ENCODE measurements at places on chromosomes 2 and 18. TPM values are rescaled to one million over a fixed set of nuclear protein-coding genes. Genes with fewer than 3 reads are reported as not detected.

DNA sequence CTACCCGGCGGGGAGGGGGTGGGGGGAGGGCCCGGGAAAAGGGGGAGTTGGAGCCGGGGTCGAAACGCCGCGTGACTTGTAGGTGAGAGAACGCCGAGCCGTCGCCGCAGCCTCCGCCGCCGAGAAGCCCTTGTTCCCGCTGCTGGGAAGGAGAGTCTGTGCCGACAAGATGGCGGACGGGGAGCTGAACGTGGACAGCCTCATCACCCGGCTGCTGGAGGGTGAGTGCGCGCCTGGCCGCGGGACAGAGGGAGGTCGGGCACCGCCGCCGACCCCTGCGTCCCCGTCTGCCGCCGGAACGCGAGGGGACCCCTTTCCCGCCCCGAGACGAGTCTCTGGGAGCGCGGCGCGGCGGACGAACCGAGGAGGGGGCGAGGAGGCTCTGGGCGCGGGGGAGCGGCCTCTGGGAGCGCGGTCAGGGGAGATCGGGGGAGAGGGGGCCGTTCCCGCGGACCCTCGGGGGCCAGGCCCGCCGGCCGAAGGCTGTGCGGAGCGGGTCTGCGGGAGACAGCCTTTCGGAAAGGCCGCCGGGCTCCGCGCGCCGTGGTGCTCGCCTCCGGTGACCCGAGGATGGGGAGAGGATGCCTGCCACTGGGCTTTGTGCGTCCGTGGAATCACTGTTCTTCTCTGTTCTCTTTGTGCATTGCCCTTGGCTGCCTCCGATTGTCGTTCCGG is 463 bp downstream of the PPP1CB start:
- DNase-seq, result peak; percentile 74

- no peak for DNase-seq
These were observed 46.8 kb upstream of the FZD5 start for GRCh38 chr2:207816546-207816945.

DNA sequence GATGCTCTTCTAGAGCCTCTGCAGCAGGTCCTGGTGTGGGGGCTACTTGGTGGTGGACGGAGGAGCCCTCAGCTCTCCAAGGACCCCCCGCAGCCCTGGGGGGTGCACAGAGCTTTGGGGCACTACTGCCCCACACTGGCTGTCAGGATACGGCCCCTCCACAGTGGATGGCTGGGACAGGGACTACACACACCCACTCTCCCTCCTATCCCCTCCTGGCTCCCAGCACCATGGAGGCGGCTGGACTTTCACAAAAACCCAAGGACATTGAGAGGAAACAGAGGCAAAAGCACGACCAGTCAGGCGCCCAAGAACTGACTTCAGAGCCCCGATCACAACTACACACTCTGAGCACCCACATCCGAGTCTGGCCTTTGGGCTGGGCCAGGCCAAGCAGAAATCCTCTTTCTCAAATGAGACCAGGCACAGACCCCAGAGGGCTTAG is 12.6 kb downstream of the GPR35 start:
- peak; percentile 44 for DNase-seq

- DNase-seq, result no peak
These were observed 28.1 kb downstream of the SLC40A1 start for GRCh38 chr2:189552334-189552990.

DNA sequence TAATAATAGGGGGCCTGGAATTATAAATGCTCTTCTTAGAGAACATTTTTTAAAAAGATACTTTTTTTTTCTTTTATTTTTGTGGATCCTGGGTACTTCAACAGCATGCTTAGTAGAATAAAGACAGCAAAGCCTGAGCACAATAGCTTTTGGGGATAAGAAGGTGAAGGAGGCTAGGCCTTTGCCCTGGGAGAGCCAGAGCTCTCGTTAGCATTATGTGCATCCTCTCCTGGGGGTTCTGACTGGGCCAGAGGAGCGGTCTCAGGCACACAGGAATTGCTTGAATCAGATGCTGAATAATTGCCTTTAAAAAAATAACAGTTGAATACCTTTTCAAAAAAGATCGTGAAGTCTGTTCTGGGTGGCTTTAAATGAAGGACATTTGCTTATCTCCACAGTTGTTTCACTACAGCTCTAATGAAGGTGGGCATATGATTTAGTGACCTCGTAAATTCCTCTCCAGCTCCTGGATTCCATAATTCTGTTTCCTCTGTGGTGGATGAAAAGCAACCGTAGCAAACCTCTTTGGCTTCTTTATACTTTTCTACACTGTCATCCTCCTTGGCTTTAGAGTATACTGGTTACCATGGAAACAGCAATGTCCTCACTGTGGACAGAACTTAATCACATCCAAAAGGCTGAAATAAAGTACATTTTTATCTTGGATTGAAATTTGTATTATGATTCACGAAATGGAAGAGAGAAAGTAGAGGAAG is 133.8 kb downstream of the MAIP1 start:
- DNase-seq, result no peak

GRCh38 chr2:7015007-7015950 is 98.1 kb downstream of the RNF144A start:
- DNase-seq, result no peak

SOX11 gene
- total RNA-seq, result 1.1 TPM

FBXO36 gene
- total RNA-seq, result 0.62 TPM

KCNJ3 gene
- 2.6 TPM for total RNA-seq

COBLL1 gene
- 15.2 TPM for total RNA-seq

ACVR2A gene
- 11.7 TPM for total RNA-seq

SGPP2 gene
- total RNA-seq, result 19.0 TPM

CHRNG gene
- not detected for total RNA-seq

ANKRD62 gene
- not detected for total RNA-seq
